ENCODE measurements at places on chromosomes 6 and 20. TPM values are rescaled to one million over a fixed set of nuclear protein-coding genes. Genes with fewer than 3 reads are reported as not detected.
A peak's percentile ranks its signal among the peaks of the same experiment; 100 is the strongest.

The BMP2 gene
- total RNA-seq: 0.38 TPM

The CDH26 gene
- total RNA-seq: not detected

The DEFB124 gene
- total RNA-seq: not detected

- no peak for DNase-seq
- H3K27ac ChIP-seq: no peak overlapping the region
- peaks cover 19% of the 10 kb centered on the region for H3K4me1 ChIP-seq
- no peaks in the 10 kb centered on the region for H3K27me3 ChIP-seq
- H3K4me3 ChIP-seq: no peak overlapping the region
Measured at GRCh38 chr6:88366672-88367071, 200.5 kb upstream of the CNR1 start.

GRCh38 chr20:62161347-62161746 lies 17.8 kb downstream of the SS18L1 start:
- H3K4me1 ChIP-seq: peaks cover 15% of the 10 kb centered on the region
- no peak overlapping the region for H3K27ac ChIP-seq
- H3K27me3 ChIP-seq: no peaks in the 10 kb centered on the region
- peak; percentile 74 for DNase-seq
- H3K4me3 ChIP-seq: no peak overlapping the region

- H3K27ac ChIP-seq: no peak overlapping the region
- H3K27me3 ChIP-seq: no peaks in the 10 kb centered on the region
- no peak for DNase-seq
- H3K4me3 ChIP-seq: no peak overlapping the region
Measured at GRCh38 chr6:139330306-139330705, 38.5 kb upstream of the TXLNB start.

- no peaks in the 10 kb centered on the region for H3K36me3 ChIP-seq
- peak overlapping the region; percentile 73 for H3K4me3 ChIP-seq
- no peak for DNase-seq
- peaks cover 77% of the 10 kb centered on the region for H3K27me3 ChIP-seq
Measured at GRCh38 chr6:170294813-170295509, 4.1 kb upstream of the DLL1 start.

DNA sequence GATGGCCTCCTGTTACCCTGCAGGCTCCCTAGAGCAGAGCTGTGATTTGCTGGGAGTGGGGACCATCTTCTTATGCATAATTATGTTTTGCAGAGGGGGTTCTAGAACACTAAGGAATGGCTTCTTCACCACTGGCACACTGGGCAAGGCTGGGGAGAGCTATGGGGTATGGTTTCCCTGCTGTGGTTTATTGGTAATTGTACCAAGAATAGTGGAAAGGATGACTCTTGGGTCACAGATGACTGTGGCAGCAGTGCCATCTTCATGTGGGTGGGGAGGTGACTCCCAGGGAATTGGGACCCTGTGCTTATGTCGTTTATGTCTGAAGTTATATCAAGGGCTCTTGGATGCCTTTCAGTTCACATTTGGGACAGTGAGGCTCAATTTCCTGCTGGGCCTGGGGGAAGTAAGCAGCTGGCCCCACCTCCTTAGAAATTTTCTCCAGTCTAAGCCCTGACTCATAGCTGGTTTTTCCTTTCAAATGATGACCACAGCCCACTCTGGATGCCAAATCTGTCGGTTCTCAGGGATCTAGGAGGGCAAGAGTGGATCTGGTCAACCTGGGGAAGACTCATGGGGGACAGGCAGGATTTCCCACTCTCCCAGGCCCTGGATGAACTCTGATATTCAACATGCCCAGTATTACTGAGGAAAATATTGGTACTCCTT lies 230.8 kb downstream of the LRFN2 start:
- no peaks in the 10 kb centered on the region for H3K36me3 ChIP-seq
- peak; percentile 55 for DNase-seq
- H3K27me3 ChIP-seq: no peaks in the 10 kb centered on the region
- H3K27ac ChIP-seq: no peak overlapping the region
- no peak overlapping the region for H3K4me3 ChIP-seq

GRCh38 chr6:13710552-13711323 lies 897 bp downstream of the RANBP9 start:
- peak overlapping the region; percentile 99 for H3K4me3 ChIP-seq
- no peaks in the 10 kb centered on the region for H3K36me3 ChIP-seq
- DNase-seq: peak; percentile 62
- peak overlapping the region; percentile 87 for H3K27ac ChIP-seq
- H3K4me1 ChIP-seq: peaks cover 24% of the 10 kb centered on the region
- H3K27me3 ChIP-seq: no peaks in the 10 kb centered on the region

- no peak overlapping the region for H3K27ac ChIP-seq
- H3K27me3 ChIP-seq: peaks cover 5% of the 10 kb centered on the region
- H3K36me3 ChIP-seq: no peaks in the 10 kb centered on the region
- no peak for DNase-seq
- H3K4me3 ChIP-seq: no peak overlapping the region
Measured at GRCh38 chr20:16710781-16711180, 19.0 kb upstream of the SNRPB2 start.

GRCh38 chr20:4073852-4074741 lies 58.7 kb upstream of the RNF24 start:
- peak; percentile 31 for DNase-seq
- no peak overlapping the region for H3K4me3 ChIP-seq
- peaks cover 26% of the 10 kb centered on the region for H3K4me1 ChIP-seq
- H3K27me3 ChIP-seq: no peaks in the 10 kb centered on the region
- H3K36me3 ChIP-seq: no peaks in the 10 kb centered on the region

GRCh38 chr20:63178446-63178820 lies 37.5 kb downstream of the YTHDF1 start:
- no peak for DNase-seq
- no peaks in the 10 kb centered on the region for H3K4me1 ChIP-seq
- H3K27ac ChIP-seq: no peak overlapping the region
- peaks cover 55% of the 10 kb centered on the region for H3K27me3 ChIP-seq
- H3K36me3 ChIP-seq: no peaks in the 10 kb centered on the region

- H3K4me1 ChIP-seq: peaks cover 4% of the 10 kb centered on the region
- H3K27me3 ChIP-seq: no peaks in the 10 kb centered on the region
- H3K4me3 ChIP-seq: no peak overlapping the region
- peaks cover 16% of the 10 kb centered on the region for H3K36me3 ChIP-seq
Measured at GRCh38 chr20:47309806-47310426, 46.6 kb downstream of the ZMYND8 start.

The SMIM28 gene
- total RNA-seq: not detected

GRCh38 chr20:52179331-52180179 lies 12.0 kb downstream of the ZFP64 start:
- no peaks in the 10 kb centered on the region for H3K27me3 ChIP-seq
- 0 out of 2 replicates have a peak, but pooled peaks cover under 1% of the 10 kb centered on the region for H3K36me3 ChIP-seq

The GRM1 gene
- total RNA-seq: not detected

The PLG gene
- total RNA-seq: not detected

- H3K4me3 ChIP-seq: no peak overlapping the region
- H3K36me3 ChIP-seq: no peaks in the 10 kb centered on the region
Measured at GRCh38 chr6:151285122-151285521, 45.4 kb downstream of the AKAP12 start.

The C6orf52 gene
- not detected for total RNA-seq

The SPATS1 gene
- total RNA-seq: not detected

GRCh38 chr20:51014797-51015722 lies 7.8 kb downstream of the KCNG1 start:
- H3K27me3 ChIP-seq: no peaks in the 10 kb centered on the region
- no peaks in the 10 kb centered on the region for H3K36me3 ChIP-seq
- H3K27ac ChIP-seq: no peak overlapping the region
- H3K4me3 ChIP-seq: no peak overlapping the region
- DNase-seq: peak; percentile 77
- H3K4me1 ChIP-seq: no peaks in the 10 kb centered on the region

The RAD21L1 gene
- total RNA-seq: not detected

- peaks cover 27% of the 10 kb centered on the region for H3K4me1 ChIP-seq
- no peaks in the 10 kb centered on the region for H3K27me3 ChIP-seq
- no peaks in the 10 kb centered on the region for H3K36me3 ChIP-seq
- DNase-seq: no peak
Measured at GRCh38 chr20:50256577-50256976, 65.9 kb downstream of the CEBPB start.

DNA sequence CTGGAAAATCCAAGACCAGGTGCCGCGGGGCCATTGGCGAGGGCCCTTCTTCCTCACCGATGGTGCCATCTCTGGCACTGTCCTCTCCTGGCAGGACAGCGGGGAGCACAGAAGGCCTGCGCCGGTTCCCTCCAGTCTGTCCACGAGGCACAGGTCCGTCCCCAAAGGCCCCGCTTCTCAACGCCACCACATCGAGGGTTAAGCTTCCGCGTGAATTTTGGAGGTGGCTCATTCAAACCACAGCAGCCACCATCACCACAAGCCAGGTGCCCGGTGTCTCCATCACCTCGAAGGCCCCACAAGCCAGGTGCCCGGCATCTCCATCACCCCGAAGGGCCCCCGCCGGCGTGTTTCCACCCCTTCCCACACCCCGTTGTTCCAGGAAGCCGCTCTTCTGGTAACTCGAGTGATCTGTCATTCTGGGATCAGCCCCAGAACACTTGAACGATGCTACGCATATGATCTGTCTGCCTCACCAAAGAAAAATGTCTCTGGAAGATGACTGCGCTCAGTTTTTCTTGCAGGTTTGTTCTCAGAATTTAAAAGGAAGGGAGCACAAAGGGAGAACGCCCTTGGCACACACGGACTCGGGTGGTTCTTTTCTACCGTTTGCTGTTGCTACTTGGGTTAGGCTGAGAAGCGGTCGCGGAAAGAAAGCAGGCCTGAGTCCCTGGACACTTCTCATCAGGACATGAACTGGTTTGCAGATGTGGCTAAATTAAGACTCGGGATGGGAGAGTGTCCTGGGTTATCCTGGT lies 9.9 kb upstream of the KIF25 start:
- no peak overlapping the region for H3K4me3 ChIP-seq
- peaks cover 15% of the 10 kb centered on the region for H3K4me1 ChIP-seq
- H3K27ac ChIP-seq: peak overlapping the region; percentile 87
- no peaks in the 10 kb centered on the region for H3K36me3 ChIP-seq

The NKX2-4 gene
- total RNA-seq: not detected

DNA sequence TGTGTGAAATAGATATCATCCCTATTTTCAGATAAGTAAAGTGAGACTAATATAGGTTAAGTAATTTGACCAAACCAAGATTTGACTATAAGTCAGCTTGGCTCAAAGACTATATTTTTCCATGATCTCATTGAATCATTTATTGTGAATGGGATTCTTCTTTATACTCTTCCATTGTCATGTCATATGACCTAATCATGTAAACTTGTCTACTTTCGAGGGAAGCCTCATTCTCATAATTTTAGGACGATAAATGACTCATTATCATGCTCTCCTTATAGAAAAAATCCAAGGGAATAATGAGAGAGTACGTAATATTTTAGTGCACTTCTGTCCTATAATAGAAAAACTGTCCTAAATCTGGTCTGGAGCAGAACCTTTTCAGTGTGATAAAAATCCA lies 40.9 kb upstream of the CCN6 start:
- H3K4me1 ChIP-seq: peaks cover 44% of the 10 kb centered on the region
- H3K4me3 ChIP-seq: no peak overlapping the region
- no peak overlapping the region for H3K27ac ChIP-seq
- no peaks in the 10 kb centered on the region for H3K36me3 ChIP-seq

GRCh38 chr6:79193971-79194370 lies 40.5 kb downstream of the HMGN3 start:
- H3K27me3 ChIP-seq: no peaks in the 10 kb centered on the region
- DNase-seq: no peak
- no peaks in the 10 kb centered on the region for H3K36me3 ChIP-seq
- H3K4me3 ChIP-seq: no peak overlapping the region

DNA sequence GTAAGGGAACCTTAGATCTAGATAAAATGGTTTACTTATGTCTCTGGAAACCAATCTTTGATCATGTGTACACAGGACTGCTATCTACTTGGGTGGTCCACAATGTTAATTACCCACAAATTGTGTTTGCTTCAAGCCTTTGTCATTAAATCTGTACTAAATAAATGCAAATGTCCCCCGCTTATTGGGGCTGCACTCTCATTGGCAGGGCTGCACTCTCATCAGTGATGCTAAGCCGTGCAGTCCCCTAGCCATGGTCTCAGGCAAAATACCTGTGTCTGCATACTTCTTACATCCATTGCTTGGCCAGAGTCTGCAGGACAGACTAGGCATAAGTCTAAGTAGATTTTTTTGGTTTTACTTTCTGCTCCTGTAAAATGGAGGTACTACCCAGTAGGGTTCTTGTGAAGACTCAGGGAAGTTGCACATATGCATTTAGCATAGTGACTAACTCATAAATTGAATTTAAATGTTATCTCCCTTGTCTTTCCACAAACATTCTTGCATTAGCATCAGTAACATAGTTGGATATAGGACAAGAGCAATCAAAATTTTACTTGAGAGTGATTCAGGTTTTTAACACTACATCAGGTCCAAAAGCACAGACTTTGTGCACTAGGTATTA lies 117.4 kb downstream of the ASCC3 start:
- no peak for DNase-seq
- H3K36me3 ChIP-seq: peaks cover 38% of the 10 kb centered on the region
- H3K4me3 ChIP-seq: no peak overlapping the region
- H3K27me3 ChIP-seq: no peaks in the 10 kb centered on the region
- no peak overlapping the region for H3K27ac ChIP-seq

DNA sequence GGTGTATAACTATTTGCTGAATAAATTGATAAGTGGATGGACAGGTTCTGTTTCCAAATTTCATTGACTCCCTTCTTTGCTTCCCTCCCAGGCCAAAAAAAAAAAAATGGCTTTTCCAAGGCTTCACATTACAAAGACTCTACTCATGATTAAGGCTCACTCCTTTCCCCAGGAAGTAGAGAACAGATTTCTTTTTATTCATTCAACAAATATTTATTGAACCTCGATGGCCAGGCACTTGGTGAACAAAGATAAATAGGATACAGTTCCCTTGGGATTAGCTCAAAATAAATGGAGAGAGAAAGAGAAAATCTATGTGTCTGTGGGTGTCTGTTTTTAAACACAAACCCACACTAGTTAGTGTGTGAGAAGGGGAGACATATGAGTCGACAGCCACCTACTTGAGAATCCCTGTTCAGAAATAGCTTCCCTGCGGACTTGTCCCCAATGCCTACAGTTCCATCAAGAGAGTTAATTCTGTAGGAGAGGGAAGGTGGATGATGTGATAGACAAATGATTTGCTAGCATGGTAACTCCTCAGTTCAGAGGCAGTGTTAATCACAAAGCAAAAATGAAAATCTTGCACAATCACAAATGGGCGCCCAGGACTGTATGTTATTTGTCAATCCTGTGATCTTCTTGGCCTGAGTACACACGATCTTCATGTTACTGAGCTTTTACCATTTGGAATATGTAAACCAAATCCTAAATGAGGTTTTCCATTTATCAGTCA lies 20.3 kb downstream of the TRAF3IP2 start:
- H3K4me3 ChIP-seq: peak overlapping the region; percentile 30
- H3K27ac ChIP-seq: peak overlapping the region; percentile 85
- H3K36me3 ChIP-seq: no peaks in the 10 kb centered on the region
- no peaks in the 10 kb centered on the region for H3K27me3 ChIP-seq

GRCh38 chr20:2261046-2261485 lies 34.7 kb upstream of the TGM3 start:
- H3K4me3 ChIP-seq: no peak overlapping the region
- H3K27me3 ChIP-seq: no peaks in the 10 kb centered on the region
- no peaks in the 10 kb centered on the region for H3K36me3 ChIP-seq
- no peaks in the 10 kb centered on the region for H3K4me1 ChIP-seq
- H3K27ac ChIP-seq: no peak overlapping the region
- peak; percentile 23 for DNase-seq

The ELOVL2 gene
- 0.32 TPM for total RNA-seq
